Parietal lobe (tissue), 2 donors: ENCODE measurements at places on chromosomes 1 and 21. TPM values are rescaled to one million over a fixed set of nuclear protein-coding genes. Genes with fewer than 3 reads are reported as not detected.

CHI3L2 gene
- 0.31 TPM for total RNA-seq

GUCA2A gene
- total RNA-seq, result not detected

DCDC2B gene
- not detected for total RNA-seq

OR6N1 gene
- not detected for total RNA-seq

CD160 gene
- not detected for total RNA-seq

ALX3 gene
- not detected for total RNA-seq

FCN3 gene
- total RNA-seq, result not detected
